ENCODE measurements at places on chromosomes 2 and 18. TPM values are rescaled to one million over a fixed set of nuclear protein-coding genes. Genes with fewer than 3 reads are reported as not detected.

DNA sequence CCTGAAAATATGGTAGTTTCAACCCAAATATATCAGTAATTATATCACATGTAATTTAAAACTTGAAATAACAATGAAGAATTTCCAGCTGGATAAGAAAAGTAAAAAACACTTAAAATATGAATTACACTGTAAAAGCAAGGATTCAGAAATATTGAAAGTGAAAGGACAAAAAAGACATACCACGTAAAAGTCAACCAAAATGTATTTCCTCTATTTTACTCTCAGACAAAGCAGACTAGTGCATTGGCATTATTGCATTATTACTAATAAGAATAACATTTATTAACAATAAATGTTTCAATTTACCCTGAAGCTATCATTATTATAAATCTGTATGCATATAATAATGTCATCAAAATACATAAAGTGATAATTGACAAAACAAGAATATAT lies 445.1 kb upstream of the TRIB2 start:
- no peak for DNase-seq

GRCh38 chr2:211351987-211352386 lies 795.6 kb downstream of the CPS1 start:
- DNase-seq = no peak

DNA sequence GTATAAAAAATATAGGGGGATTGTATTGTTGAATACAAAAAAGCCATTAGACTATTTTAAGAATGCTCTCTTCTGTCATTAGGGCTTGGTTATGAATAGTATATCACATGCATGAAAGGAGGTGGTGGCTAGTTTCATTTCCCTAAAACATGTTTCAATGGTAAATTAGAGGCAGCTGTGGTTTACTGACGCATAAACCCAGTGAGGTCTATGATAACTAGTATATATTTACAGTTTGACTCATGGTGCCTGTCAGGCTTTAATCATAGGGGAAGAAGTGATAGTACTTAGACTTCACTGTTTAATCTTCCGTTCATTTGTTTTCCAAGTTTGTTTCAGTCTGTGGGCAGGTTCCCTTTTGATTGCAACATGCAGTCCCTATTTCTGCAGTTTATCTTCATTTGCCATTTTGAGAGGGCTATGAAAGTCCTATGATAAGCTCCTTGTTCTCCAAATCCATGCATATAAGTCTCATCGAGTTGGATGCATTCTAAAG lies 55.1 kb upstream of the MAP4K3 start:
- no peak for DNase-seq

DNA sequence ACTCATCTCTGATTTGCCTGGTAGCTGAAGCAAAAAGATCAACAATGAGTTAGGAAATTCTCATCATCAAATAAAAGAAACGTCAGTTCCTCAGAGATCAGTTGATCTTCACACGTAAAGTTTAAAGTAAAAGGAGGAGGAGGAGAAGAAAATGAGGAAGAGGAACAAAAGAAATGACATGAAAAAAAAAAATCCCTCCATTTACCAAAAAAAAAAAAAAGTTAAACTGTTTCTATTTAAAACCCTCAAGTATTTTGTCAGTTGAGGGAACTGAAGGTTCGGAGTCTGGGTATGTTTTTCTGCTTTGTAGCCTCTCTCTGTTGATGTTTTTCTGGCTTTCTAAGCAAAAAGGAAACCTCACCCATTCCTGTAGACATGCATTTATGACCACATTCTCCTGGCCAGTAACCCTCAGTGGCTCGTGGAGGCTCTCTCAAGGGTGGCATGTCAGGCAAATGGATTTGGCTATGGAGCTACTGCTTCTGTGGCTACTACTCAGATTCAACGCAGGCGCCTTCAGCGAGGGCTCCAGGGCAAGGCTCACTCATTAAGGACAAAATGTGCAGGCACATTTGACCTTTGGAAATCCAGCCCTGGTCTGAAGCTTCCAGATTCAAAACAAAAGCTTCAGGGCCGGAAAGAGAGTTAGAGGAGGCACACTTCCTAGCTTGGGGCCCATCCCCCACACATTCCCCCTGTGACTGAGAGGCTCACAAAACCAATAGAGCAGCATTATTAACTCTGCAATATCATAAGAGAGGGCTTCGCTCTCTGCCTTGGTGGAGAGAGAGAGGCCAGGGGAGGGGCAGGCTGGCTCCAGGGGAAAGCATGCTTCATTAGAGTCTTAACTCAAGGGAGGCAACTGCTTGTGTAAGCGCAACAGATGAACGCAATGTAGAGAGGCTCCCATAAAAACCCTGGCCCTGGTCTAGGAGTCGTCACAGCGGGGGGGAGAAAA lies 22.3 kb downstream of the KLF7 start:
- DNase-seq = no peak

GRCh38 chr2:120446236-120447126 lies 100.5 kb downstream of the INHBB start:
- no peak for DNase-seq

- DNase-seq = no peak
Measured at GRCh38 chr2:44148999-44149398, 19.7 kb upstream of the PPM1B start.

- no peak for DNase-seq
Measured at GRCh38 chr2:31216734-31217133, 581 bp downstream of the CAPN14 start.

CCDC85A gene
- polyA plus RNA-seq = 3.2 TPM
